ENCODE measurements at places on chromosomes 7 and 10. TPM values are rescaled to one million over a fixed set of nuclear protein-coding genes. Genes with fewer than 3 reads are reported as not detected.
A peak's percentile ranks its signal among the peaks of the same experiment; 100 is the strongest.

- DNase-seq = no peak
- H3K27me3 ChIP-seq = no peaks in the 10 kb centered on the region
- H3K27ac ChIP-seq = peak overlapping the region; percentile 64
- H3K4me1 ChIP-seq = no peaks in the 10 kb centered on the region
- no peaks in the 10 kb centered on the region for H3K36me3 ChIP-seq
Observed at GRCh38 chr10:30701451-30702173, 72.1 kb upstream of the LYZL2 start.

DNA sequence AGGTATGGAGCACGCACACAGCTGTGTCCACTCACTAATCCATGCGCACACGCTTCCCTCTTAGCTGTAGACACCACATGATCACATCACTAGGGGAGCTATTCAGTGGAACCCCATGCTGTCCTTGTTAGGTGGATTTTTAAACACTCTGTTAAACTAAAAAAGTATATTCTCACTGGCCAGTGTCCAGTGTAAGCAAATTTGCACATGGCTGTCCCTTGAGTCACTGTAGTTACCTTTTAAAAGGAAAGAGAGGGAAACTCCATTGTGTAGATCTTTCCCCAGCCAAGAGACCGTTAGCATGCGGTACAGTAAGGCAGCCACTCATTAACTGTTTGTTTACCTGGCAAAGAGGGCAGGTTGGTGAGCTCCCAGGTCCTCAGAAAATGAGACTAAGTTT, 81.6 kb upstream of the INSYN2A start:
- H3K27ac ChIP-seq = no peak overlapping the region
- DNase-seq = no peak
- H3K4me1 ChIP-seq = peaks cover 6% of the 10 kb centered on the region
- H3K36me3 ChIP-seq = no peaks in the 10 kb centered on the region

Gene TDRD1
- 0.29 TPM for total RNA-seq

DNA sequence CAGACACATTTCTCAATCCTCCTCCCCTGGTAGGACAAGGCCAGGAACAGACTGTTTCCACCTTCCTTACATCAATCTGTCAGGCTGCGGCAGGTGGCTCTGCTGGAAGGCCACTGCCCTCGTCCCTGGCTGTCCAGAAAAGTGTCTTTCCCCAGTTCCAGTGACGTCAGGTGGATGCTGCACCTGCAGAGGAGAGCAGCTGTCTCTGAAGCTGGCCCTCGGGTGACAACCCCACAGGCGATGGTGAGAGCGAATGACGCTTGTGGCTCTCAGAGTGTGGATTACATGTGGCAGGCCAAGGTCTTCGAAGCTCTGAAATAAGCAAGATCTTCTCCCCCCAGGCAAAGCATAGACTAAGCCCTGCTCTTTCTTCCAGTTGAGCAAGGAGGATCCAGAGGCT, 146.9 kb upstream of the RET start:
- peaks cover 84% of the 10 kb centered on the region for H3K27me3 ChIP-seq
- H3K4me3 ChIP-seq = no peak overlapping the region
- DNase-seq = peak; percentile 44
- H3K4me1 ChIP-seq = peaks cover 16% of the 10 kb centered on the region
- no peak overlapping the region for H3K27ac ChIP-seq
- H3K36me3 ChIP-seq = no peaks in the 10 kb centered on the region

DNA sequence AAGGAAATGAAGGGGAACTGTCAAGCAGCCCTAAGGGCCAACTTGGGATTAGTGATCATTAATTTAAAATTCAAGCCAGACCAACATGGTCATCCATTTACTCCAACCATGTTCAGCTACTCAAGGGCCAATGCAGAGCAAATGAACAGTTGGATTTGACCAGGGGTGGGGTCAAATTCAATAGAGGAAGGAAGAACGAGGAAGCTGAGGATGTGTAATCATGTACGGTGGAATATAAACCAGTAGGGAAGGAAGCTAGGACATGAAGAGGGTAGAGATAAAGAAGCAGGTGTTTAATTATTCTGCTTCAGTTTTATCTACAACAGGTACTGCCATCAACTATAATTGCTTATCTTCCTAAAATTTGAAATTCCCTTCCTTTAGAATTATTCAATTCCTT, 81.6 kb downstream of the HIBADH start:
- no peaks in the 10 kb centered on the region for H3K36me3 ChIP-seq
- DNase-seq = no peak
- no peaks in the 10 kb centered on the region for H3K27me3 ChIP-seq
- no peaks in the 10 kb centered on the region for H3K4me1 ChIP-seq
- H3K27ac ChIP-seq = no peak overlapping the region
- H3K4me3 ChIP-seq = no peak overlapping the region

GRCh38 chr7:27129729-27130539, 623 bp downstream of the HOXA4 start:
- no peak for DNase-seq
- H3K4me1 ChIP-seq = peaks cover 14% of the 10 kb centered on the region
- peak overlapping the region; percentile 51 for H3K4me3 ChIP-seq
- H3K36me3 ChIP-seq = no peaks in the 10 kb centered on the region

DNA sequence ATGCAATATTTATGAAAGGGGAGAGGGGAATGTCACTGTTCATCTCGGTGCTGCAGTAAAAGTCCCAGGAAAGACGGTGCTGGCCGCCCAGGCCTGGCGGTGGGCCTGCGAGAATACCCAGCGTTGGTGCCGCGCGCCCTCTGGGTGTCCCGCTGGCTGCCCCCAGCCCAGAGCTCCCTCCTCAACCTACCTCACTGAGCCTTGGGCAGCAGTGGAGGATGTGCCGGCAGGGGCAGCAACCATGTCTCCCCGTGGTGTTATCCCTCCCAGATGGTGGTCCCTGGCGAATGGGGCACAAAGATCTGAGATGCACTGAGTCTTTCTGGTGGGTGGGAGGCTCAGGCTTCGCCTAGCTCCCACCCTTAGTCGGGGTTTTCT, 9.5 kb upstream of the TLX1 start:
- no peak overlapping the region for H3K27ac ChIP-seq
- H3K4me3 ChIP-seq = no peak overlapping the region
- no peak for DNase-seq
- peaks cover 7% of the 10 kb centered on the region for H3K4me1 ChIP-seq
- no peaks in the 10 kb centered on the region for H3K36me3 ChIP-seq
- peaks cover 96% of the 10 kb centered on the region for H3K27me3 ChIP-seq

DNA sequence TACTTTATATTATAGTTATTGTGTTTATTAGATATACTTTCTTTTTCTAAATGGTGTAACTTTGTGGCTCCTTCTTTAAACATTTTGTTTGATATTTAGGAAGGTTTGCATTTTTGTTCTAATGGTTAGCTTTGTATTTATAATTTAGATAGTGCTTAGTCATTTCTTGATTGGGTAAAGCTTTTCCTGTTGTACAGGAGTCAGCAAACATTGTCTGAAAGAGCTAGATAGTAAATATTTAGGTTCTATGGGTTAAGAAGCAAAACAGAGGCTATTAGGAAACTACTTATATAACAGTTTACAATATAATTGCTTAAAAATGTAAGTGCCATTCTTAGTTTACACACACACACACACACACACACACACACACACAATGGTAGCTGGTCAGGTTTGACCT, 70.6 kb upstream of the CCDC6 start:
- no peak overlapping the region for H3K4me3 ChIP-seq

DNA sequence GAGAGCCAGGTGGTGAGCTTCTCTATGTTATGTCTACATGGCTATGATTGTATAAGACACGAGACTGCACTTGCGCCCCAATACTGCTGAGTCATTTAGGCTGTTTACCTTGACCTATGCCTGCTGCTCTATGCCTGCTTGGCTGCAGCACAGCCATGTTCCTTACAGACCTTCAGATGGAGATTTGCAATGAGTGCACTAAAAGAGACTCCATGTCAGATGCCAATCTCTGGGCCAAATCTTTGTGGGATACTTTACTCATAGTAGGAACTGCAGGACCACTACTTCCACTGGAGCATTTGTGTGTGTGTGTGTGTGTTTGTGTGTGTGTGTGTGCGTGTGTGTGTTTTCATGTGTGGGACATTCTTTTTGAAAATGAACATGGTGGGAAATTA, 50.0 kb upstream of the KMT2E start:
- H3K27me3 ChIP-seq = no peaks in the 10 kb centered on the region
- no peak overlapping the region for H3K4me3 ChIP-seq
- H3K4me1 ChIP-seq = peaks cover 16% of the 10 kb centered on the region
- no peaks in the 10 kb centered on the region for H3K36me3 ChIP-seq
- DNase-seq = no peak

DNA sequence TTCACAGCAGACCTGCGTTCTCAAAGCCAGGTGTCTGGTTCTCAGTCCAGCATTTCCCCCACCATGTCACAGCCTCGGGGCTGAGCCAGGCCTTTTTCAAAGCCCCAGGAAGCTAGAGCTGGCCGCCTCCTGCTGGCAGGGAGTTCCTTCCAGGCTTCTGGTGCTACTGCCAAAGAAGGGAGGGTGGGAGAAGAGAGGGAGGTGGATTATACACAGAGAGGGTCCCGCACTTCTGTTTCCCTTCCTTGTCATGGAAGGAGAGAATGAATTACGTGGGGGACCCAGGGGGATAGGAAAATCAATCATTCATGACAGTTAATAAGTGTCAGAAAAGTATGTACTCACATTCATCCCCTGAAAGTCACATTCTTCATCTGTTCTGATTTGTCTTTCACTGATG, 600 bp upstream of the LGI1 start:
- H3K4me3 ChIP-seq = no peak overlapping the region
- no peaks in the 10 kb centered on the region for H3K4me1 ChIP-seq
- H3K36me3 ChIP-seq = no peaks in the 10 kb centered on the region
- DNase-seq = no peak

DNA sequence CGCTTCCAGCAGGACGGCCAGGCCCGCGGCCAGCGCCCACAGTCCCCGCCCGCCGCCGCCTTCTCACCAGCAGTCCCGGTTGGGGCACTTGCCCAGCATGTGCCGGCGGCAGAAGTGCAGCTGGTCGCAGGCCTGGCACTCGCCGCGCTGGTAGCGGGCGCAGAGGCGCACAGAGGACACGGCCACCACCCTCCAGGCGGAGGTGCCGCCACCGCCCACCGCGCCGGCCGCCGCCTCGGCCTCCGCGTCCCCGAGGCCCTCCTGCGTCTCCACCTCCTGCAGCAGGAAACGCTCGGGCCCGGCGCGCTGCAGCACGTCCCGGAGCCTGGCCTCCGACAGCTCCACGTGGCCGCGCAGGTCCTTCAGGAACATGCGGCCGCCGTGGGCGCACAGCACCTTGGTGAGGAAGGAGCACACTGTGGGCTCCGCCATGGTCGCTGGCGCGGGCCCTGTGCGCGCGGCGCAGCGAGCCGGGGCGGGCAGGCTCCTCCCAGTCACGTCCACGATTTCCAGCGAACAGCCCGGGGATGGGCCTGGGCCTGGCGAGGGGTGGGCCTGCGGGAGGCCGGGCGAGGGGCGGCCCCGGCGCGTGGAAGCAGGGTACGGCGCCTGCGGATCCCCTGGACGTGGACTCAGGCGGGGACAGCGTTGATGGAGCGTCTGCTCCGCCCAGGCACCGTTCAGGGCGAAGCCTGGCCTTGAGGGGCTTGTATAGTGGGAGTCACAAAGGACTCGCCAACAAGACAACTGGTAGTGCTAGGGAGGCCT, at the start of gene ZC3HAV1L:
TSS of gene ZC3HAV1L (minus strand) at position 457 of the 768 bp plus-strand sequence. CDS start at position 432, 25 bp downstream.
- H3K4me1 ChIP-seq = peaks cover 4% of the 10 kb centered on the region
- H3K27ac ChIP-seq = peak within 1 kb of the TSS; percentile 71
- DNase-seq = peak; percentile 81

All from left lung (tissue), 14 donors.